ENCODE measurements at places on chromosomes 3 and 15. TPM values are rescaled to one million over a fixed set of nuclear protein-coding genes. Genes with fewer than 3 reads are reported as not detected.

The CDCP1 gene
- total RNA-seq, result not detected

The CCDC54 gene
- not detected for total RNA-seq

The HYAL3 gene
- total RNA-seq, result 17.2 TPM

The SCN5A gene
- total RNA-seq, result not detected

The STXBP5L gene
- total RNA-seq, result not detected

The NIPA2 gene
- total RNA-seq, result 40.2 TPM

The PATL2 gene
- total RNA-seq, result 1.0 TPM

The GOLGA6L9 gene
- 4.0 TPM for total RNA-seq

The CXCR6 gene
- total RNA-seq, result not detected

The GRM2 gene
- total RNA-seq, result 0.19 TPM

The KIF7 gene
- total RNA-seq, result not detected

The GOLGA8O gene
- not detected for total RNA-seq

The NANOGP8 gene
- not detected for total RNA-seq

The LDHAL6B gene
- not detected for total RNA-seq

The CADM2 gene
- total RNA-seq, result not detected

The CLSTN2 gene
- total RNA-seq, result not detected

The WDR53 gene
- total RNA-seq, result 7.0 TPM

The ARHGEF26 gene
- not detected for total RNA-seq

The ISL2 gene
- 8.7 TPM for total RNA-seq

The PLS1 gene
- 1.4 TPM for total RNA-seq

The HTR3E gene
- total RNA-seq, result not detected

The DPPA2 gene
- not detected for total RNA-seq
